ENCODE measurements at places on chromosomes 16 and 17.

DNA sequence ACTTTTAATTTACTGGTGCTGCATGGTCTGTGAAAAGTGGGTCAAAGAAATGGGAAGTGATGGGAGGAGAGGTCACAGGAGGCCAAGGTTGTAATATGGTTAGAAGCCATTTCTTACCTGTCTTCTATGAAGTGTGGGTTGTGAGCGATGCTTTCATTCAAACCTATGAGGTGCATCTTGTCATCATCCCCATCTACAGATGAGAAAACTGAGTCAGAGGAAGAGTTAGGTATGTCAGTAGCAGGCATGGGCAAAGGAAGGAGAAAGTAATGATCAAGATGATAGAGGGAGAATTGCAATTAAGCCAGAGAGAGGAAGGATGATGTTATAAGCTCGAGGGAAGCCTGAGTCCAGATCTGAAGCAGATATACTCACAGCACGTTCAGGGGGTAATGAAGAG, 19.7 kb downstream of the CDH13 start:
- no peak for DNase-seq

GRCh38 chr17:82970067-82970466, 109.3 kb upstream of the METRNL start:
- no peak for DNase-seq

GRCh38 chr17:44323359-44324091, 1.1 kb downstream of the SLC25A39 start:
- DNase-seq: no peak

DNA sequence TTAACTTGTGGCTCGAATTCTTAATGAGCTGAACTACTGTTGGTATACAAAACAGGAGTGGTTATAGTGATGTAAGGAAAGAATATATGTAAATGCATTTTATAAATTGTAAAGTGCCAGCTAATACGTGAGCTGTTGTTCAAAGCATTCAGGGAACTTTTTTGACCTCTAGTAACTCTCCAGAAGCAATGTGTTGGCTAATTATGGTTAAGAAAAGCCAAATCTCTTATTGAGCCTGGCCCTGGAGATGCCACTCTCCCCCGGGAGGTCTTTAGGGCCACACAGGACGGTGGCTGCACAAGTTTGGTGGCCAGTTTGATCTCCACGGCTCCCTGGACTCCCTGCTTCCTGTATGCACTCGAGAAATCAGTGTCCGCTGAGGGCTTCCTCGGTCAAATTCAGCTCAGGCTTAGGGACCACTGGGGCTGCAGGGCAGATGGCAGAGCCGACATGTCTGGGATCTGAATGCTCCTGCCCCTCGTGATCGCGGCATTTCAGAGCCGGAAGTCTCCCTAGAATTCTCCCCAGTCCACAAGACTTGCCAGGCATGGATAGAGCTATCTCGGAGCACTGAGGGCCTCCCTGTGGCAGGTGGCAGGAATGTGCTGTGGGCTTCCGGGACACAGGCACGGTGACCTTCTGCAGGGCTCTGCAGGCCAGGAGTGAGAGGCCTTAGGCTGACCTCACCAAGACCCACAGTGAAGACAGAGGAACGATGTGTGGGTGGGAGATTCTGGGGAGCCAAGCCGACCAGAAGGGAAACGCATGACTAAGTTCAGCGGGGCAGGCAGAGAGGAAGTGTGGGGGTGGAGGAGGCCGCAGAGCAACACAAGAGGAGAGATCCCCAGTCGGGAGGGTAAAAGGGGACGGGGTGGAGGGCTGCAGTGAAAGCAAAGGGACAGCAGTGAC, 18.6 kb upstream of the PITPNM3 start:
- DNase-seq: no peak

DNA sequence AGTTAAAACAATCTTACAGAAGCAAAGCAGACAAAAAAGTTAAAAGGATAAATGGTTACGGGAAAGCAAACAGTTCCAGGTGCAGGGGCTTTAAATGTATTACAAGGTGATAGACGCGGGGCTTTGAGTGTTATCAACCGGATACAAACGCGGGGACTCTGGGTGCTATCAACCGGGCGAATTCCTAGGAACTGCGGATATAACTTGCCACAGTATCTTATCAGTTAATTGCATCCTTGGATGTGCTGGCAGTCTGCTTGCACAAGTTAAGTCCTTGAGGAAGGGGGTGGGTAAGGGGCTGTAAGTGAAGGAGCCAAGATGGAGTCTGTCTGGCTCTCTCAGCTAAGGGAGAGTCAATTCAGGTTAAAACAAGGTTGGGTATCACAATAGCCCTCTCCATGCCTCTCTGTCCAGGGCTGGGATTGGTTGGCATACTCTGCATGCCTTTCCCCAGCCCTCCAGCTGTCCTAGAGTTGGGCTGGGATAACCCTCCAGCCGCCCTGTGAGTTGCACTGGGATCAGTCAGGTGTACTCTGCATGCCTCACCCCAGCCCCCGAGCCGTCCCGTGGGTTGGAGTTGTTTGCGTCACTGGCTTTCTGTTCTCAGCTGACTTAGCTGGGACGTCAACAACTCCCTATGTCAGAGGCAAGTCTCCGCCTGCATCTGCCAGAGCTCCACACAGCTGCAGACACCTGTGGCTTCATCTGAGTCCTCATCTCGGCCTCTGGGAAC, 40.9 kb downstream of the TMEM235 start:
- DNase-seq: peak; percentile 68

GRCh38 chr17:82278786-82279391, 5.4 kb upstream of the CSNK1D start:
- DNase-seq: no peak

- DNase-seq: no peak
Measured at GRCh38 chr17:20934288-20934687, 108.5 kb downstream of the USP22 start.

DNA sequence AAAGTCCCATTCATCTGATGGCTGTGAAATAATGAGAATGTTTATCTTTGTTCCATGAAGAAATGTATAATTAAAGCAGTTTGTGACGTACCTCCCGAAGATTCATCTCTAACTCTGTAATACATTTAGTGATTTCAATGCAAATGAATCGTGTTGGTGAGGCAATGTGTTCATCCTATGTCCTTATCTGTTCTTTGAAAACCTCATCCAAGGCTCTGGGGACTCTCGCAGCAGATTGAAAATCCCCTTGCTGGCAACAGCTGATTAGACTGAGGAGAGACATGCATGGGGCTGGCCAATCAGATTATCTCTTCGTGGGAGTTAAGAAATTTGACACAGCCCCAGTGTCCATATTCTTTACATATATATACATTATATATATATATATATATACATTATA, 1095.4 kb upstream of the EEF2KMT start:
- no peak for DNase-seq

DNA sequence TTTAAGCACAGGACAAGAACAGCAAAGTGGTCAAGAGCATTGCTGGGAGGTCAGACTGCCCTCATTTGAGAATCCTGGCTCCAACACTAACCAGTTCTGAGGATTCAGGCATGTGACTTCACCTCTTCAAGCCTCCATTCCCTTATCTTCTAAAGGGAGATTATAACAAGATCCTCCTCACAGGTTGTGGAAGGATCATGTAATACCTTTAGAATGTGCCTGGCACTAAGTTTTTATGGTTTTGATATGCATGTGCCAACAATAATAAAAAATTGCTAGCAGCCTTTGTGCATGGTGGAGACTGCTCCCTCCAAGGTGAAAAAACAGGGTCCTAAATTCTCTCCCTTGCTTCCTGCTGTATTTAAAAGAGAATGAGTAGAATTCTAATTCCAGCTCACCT, 36.0 kb upstream of the ADAMTS18 start:
- DNase-seq: no peak

Data from A172 (cell line).